Amniotic epithelial cell (primary cell): ENCODE measurements at places on chromosomes 16 and 17.

GRCh38 chr17:11300738-11301137, 59.7 kb downstream of the SHISA6 start:
- no peak for DNase-seq

- peak; percentile 95 for DNase-seq
Measured at GRCh38 chr17:58525239-58525638, 10.8 kb upstream of the MTMR4 start.

- DNase-seq: no peak
Measured at GRCh38 chr16:72219282-72219681, 47.3 kb upstream of the PMFBP1 start.

DNA sequence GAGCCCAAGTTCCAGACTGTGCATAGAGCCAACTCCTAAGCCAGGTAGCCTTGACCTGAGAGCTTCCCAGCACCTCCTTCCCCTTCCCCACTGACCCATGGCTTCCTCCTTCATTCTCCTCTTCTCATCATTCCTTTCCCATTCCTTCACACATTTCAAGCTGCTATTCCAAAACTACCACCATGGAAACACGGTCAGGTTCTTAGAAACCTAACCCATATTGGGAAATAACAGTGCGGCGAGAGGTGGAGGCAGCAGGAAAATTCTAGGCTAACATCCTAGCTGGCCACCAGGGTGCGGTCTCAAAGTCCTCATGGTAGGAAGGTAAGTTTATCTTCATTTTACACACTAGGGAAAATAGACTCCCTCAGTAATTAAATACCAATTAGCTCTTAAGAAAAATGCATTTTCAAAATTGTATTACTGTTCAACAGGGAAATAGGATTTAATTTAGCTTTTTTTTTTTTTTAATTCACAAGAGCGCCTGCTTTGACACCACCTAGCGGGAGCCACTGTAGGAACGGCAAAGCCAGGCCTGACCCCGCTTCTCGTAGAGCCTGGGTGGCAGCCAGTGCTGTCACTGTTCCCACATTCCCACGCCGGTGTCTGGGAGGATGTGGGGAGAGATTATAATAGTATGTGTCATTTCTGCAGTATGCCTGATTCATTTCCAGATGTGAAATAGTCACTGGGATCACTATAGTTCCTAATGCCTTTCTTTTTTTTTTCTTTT, 14.0 kb upstream of the SPHK1 start:
- DNase-seq: peak; percentile 76

- no peak for DNase-seq
Measured at GRCh38 chr17:43976963-43977837, 23.5 kb upstream of the PYY start.

- no peak for DNase-seq
Measured at GRCh38 chr17:11495613-11496012, 102.7 kb upstream of the DNAH9 start.

DNA sequence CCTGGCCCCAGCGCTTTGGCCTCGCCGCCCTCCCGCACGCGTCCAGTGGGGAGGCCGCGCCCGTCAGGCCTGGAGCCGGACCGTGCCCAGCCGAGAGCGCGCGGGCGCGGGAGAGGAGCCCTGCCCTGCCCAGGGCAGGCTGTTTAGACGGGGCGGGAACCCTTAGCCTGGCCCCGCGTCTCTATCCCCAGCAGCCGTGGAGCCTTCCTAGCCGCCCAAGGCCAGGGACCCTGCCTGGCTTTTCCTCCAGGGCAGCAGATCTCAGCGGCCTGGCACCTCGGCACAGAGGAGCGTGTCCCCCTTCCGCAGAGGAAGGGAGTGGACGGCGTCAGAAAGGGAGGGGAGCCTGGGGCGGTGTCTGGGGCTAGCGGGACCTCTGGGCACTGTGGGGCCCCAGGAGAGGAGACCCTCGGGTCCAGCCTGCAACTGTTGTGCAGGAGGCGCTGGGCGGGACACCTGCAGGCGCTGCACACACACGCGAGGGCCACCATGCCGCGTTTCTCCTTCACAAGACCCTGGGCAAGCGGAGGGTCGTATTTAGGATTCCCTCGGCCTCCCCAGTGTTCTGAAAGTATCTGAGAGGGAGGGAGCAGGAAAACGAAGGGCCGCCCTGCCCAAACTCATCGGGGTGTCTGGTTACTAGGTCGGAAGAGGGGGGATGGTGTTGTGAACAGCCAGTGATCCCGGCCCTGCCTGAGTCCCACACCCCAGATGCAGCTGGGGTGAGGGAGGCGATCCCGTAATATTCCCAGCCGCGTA, 2.3 kb upstream of the NPTX1 start:
- no peak for DNase-seq

GRCh38 chr17:36705874-36706731, 104.7 kb downstream of the MRM1 start:
- peak; percentile 33 for DNase-seq

DNA sequence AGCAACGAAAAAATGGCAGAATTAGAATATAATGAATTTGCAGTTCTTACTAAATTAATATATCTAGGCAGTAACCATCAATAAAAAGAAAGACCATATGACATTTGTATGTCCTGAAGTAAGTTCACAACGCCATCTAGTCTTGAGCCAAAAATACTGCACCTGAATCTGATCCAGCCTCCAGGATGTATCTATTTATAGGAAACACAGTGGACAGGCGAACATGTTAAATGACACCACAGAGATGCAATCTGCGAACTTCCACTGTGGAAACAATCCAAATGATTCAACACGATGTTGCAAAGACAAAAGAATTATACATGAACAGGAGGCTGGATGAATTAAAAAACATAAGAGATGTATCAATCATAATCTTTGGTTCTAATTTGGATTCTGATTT, 197.6 kb downstream of the CDH13 start:
- DNase-seq: peak; percentile 5

- no peak for DNase-seq
Measured at GRCh38 chr16:89064606-89065457, 28.8 kb upstream of the ACSF3 start.

- DNase-seq: no peak
Measured at GRCh38 chr16:62963846-62964245, 927.6 kb upstream of the CDH8 start.

- DNase-seq: no peak
Measured at GRCh38 chr17:76137351-76138233, 3.5 kb downstream of the FOXJ1 start.

GRCh38 chr16:68995011-68995504, 110.4 kb upstream of the HAS3 start:
- DNase-seq: peak; percentile 39

DNA sequence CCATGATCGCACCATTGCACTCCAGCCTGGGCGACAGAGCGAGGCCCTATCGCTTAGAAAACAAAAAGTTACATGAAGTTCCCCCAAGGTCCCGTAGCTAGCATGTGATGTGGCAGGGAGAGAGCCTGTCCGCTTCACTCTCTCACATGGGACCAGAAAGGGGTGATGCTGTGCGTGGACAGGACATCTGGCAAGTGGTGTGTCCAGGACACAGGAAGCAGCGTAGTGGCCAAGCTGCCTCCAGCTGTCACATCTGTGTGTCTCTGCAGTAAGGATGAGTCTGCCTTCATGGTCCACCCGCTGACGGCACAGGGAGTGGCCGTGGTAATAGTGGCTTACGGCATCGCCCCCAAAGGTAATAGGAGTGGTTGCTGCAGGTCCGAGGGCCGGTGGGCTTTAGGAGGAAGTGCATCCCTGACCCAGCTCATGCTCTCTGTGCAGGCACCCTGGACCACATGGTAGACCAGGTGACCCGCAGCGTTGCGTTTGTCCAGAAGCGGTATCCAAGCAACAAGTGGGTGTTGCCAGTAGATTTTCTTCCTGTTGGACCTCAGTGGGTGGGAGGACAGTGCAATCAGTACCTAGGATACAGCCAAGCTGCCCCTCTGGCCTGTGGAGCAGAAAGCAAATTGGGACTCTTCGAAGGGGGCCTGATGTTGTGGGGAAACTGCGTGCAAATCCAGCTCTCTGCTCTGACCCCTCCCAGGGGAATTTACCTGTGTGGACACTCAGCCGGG, 9.5 kb upstream of the BIRC5 start:
- DNase-seq: no peak

DNA sequence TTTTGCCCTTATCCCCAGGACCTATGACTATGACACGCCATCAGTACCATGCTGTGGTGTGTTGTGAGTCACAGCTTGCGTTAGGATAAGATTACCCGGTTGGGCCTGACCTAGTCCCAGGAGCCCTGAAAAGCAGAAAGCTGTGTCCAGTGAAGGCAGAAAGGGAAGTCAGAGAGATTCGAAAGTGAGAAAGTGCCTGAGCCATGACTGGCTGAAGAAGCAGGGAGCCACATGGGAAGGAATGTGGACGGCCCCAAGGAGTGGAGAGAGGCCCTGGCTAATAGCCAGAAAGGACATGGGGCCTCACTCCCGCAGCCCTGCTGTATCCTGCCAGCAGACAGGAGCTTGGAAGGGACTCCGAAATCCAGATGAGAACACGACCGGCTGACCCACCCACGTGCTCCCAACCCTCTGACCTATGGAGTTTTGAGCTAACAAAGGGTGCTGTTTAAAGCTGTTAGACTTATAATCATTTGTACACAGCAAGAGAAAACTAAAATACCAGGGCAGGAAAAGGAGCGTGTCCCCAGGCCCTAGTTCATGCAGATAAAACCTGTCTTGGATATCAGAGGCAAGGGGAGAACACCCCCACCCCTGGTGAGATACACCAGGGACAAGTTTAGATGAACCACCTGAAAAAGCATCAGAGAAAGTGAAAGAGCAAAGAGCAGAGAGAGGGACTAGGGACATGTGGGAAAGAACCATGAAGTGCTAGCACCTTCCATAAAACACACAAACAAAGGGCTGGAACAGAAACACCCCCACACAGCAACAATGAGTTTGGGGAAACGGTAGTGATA, 115.3 kb downstream of the SLC39A11 start:
- peak; percentile 86 for DNase-seq

DNA sequence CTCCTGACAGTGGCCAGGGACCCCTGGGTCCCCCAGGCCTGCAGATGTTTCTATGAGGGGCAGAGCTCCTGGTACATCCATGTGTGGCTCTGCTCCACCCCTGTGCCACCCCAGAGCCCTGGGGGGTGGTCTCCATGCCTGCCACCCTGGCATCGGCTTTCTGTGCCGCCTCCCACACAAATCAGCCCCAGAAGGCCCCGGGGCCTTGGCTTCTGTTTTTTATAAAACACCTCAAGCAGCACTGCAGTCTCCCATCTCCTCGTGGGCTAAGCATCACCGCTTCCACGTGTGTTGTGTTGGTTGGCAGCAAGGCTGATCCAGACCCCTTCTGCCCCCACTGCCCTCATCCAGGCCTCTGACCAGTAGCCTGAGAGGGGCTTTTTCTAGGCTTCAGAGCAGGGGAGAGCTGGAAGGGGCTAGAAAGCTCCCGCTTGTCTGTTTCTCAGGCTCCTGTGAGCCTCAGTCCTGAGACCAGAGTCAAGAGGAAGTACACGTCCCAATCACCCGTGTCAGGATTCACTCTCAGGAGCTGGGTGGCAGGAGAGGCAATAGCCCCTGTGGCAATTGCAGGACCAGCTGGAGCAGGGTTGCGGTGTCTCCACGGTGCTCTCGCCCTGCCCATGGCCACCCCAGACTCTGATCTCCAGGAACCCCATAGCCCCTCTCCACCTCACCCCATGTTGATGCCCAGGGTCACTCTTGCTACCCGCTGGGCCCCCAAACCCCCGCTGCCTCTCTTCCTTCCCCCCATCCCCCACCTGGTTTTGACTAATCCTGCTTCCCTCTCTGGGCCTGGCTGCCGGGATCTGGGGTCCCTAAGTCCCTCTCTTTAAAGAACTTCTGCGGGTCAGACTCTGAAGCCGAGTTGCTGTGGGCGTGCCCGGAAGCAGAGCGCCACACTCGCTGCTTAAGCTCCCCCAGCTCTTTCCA, 25.1 kb downstream of the C1QTNF1 start:
- DNase-seq: no peak

- DNase-seq: no peak
Measured at GRCh38 chr17:42272162-42272907, 3.9 kb downstream of the STAT5B start.

GRCh38 chr17:50354198-50354597, 8.3 kb downstream of the XYLT2 start:
- no peak for DNase-seq

GRCh38 chr16:27107185-27107592, 40.5 kb downstream of the C16orf82 start:
- no peak for DNase-seq

DNA sequence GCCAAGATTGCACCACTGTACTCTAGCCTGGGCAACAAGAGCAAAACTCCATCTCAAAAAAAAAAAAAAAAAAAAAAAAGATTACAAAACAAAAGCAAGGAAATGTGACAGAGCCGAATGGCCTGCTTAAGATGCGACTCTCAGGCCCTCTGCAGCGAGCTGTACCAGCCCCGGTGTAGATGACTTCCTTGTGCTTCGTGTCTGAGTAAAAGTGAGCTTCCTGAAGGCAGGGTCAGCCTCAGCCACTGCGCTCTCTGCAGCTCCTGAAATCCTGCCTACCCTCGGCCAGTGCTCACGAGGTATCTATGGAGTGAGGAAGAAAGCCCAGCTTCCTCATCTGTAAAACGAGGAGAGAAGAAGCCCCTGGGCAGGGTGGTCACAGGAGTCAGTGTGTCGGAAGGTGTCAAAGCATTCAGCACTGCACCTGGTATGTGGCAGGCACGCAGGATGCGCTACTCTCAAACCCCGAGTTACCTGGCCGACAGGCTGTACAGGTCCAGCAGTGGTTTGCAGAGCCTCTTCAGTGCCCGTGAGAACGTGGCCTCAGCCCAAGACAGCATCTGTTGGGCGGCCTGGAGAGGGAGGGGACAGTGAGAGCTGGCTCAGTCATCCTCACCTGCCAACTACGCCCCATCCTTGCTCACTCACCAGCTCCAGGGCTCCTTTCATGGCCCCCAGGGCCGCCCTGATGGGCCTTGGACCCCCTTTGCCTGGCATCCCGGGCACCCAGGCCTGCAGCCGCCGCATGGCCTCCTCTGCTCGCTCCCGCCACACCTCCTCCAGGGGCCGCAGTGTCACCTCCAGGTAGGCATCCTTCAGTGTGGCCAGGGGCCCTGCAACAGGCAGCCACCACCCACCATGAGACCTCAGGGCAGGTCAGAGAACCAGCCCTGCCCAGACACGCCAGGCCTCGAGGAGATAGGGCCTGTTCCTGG, 44.6 kb downstream of the RMI2 start:
- no peak for DNase-seq

DNA sequence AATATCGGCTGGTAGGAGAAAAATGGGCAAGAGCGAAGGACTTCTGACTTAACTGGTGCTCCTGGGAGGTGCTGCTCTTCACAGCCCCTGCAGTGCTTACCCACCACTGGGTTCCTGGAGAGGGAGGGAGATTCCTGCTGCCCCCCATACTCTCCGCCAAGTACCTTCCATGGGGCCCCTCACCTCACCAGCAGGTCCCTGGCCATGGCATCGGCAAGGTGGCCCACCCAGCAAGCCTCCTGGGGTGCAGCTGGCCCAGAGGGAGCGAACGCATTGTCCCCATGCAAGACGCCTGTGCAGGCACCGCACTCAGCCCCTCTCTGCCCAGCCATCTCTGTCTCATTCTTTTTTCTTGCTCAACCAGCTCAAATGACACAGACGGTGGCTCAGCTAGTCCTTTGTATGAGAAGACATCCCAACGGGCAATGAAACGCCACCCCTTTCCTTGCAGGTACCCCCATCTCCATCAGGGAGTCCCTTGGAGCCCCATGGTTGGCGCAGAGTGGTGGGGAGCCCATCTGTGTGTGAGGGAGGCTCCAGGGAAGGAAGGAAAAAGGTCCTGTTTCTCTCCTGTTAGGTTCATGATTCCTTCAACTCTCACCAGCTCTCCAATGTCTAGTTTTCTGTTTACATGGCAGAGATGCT, 9.6 kb upstream of the ALDH3A1 start:
- no peak for DNase-seq
